Motor neuron (in vitro differentiated cells): ENCODE measurements at places on chromosomes 1 and 21.

DNA sequence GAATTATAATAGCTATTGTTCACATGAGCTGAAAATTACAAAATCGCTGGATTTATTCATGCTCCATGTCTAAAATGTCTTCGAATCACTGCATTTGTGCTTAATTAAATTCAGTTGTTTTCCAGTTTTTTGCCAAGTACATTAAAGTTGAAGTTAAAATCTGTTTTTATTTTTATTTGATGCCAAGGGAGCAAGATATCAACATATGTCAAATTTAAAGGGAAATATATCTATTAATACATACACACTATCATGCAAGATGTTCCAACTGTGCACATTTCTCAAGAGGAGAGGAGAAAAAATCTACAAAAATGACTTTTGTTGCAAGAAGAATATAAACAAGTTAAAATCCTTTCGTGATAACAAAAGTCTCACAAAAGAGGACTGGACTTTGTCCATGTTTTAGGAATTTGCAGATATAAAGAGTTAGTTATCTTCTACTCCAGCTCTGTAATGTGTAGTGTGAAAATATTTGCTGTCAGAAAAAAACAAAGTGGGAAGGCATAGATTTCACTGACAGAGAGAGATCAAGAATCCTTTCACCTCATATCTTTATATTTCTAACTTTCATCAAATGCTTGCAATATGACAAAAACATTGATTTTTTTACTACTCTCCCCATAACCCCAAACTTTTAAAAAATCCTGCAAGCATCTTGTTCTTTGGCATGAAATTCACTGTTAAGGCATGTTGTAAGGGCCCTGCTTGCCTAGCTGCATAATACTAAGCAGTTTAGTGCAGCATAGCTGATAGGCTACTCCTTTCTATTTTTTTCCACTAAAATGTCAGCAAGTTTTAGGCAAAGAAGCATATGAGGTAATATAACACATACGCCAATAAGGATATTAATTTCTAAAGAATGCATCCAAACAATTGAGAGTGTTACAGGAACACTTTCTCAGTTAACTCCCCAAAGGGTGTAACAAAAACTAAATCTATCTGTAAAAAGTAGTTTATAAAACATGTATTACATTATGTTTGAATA lies 340.2 kb upstream of the ADAMTS5 start:
- ATAC-seq = no peak

DNA sequence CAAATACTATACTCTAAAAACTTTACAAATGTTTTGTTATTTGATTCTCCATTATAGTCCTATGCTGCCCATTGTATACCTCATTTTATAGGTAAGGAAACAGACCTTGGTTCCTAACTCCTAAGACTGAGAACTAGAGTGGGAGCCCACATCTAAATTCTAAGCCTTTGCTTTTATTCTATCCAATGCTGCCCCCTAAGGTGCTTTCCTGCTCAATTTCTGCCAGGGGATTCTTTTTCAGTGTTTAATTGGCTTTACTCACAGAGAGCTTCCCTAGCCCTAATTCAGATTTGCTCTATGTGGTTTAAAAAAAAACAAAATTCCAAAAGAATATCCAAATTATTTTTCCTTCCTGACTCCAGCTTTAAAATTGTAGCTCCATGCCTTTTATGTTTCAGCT lies 64.5 kb downstream of the KIF14 start:
- ATAC-seq = no peak

- ATAC-seq = no peak
Observed at GRCh38 chr1:29292344-29292743, 56.0 kb downstream of the PTPRU start.

DNA sequence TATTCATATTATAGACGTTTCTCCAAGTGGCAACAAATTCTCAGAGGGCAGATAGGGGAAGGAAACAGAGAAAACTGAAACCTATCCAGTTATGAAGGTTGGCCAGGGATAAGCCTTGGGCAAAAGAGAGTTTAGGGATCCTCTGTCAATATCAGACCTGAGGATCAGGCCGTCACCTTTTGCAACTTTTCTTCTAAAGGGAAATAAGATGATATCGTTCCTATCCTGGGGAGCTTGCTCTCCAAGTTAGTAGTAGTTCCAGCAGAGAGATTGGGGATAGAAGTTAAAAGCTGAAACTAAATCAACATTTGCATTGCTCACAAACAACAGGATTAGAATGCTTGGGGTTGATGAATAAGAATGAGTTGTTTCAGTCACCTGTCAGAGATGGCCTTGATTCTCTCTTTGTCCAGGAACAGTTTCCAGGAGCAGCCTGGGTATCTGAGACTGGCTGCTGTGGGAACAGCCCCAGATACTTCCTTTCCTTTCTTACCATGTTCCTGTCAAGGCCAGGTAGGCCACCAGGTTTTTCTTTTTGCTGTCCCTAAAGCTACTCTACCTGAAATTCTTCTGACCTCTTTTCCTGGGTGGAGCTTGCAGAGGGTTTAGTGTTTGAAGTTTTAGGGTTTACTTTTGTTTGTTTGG lies 2.5 kb downstream of the RIIAD1 start:
- no peak for ATAC-seq

DNA sequence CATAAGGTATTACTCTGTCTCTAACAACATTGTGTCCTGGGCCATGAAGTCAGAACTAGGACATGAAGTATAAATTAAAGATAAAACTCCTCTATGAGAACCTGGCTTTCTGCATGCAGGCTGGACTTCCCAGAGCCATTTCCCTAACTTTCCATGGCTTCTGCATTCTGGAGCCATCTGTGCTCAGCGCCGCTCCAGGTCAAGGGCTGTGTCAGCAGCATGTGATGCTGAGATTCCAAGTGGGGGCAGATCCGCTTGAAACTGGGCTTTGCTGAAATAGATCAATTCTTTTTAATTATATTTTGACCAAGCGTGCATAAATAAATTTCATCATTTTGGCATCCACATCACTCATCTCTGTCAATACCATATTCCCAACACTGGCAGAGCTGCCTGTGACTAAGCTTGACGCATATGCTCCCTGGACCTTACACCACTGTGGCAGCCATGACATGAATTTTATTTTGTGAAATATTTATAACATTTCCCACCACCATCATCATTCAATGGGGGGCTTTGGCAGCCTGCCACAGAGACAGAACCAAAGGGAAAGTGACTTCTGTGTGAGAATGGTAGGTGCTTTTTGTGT lies 110.4 kb upstream of the KCNK1 start:
- peak; percentile 70 for ATAC-seq
